Right cardiac atrium (tissue), 5 donors: ENCODE measurements at places on chromosomes 16 and 17. TPM values are rescaled to one million over a fixed set of nuclear protein-coding genes. Genes with fewer than 3 reads are reported as not detected.
A peak's percentile ranks its signal among the peaks of the same experiment; 100 is the strongest.

- no peak for DNase-seq
Measured at GRCh38 chr16:66477028-66477515, 50.0 kb downstream of the BEAN1 start.

DNA sequence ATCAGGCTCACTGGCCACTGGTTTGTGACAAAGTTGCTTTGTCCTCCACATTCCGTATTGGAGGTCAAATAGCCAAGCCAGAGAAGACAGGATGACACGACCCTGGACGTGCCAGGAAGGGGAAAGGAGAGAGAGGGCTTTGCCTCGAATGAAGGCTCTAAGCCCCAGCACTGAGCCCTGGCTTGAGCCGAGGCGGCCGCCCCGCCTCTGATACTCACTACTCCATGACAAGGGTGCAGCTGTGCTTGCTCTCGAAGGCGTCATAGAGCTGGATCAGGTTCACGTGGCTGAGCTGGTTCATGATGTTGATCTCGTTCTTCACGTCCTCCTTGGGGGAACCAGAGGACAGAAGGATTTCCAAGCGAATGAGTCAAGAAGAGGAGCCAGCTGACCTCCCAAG is 19.3 kb downstream of the MYLK3 start:
- no peak for DNase-seq

- DNase-seq = no peak
Measured at GRCh38 chr16:10206215-10206614, 24.0 kb upstream of the GRIN2A start.

DNA sequence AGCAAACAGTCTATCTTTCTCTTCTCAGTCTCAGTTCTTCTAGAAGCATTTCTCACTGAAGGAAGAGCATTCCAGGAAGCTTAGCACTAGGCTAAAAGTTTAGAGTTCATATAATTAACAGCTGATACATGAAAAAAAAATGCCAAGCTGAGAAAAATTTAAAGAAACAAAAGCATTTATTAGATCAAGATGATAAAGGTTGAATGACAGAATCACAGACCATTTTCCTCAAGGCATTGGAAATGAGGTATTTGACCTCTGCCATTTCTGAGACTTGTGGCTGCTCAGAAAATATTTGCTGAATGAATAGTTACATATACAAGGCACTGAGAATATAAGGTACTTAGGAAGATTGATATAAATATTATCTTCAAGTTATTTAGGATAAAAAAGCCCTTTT is 901.6 kb upstream of the GOT2 start:
- no peak for DNase-seq

DNA sequence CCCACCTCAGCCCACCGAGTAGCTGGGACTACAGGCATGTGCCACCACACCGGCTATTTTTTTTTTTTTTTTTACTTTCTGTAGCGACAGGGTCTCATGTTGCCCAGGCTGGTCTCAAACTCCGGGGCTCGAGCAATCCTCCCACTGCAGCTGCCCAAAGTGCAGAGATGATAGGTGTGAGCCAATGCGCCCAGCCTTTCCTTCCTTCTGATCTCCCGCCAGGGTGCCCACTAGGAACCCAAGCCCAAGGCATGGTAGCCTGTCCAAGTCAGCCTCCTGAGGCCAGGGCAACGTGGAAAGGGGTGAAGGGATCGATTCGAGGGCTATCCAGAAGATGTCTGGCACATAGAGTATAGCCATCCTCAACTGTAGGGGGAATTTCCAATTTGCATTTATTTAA is 9.6 kb upstream of the CREBBP start:
- no peak for DNase-seq

DNA sequence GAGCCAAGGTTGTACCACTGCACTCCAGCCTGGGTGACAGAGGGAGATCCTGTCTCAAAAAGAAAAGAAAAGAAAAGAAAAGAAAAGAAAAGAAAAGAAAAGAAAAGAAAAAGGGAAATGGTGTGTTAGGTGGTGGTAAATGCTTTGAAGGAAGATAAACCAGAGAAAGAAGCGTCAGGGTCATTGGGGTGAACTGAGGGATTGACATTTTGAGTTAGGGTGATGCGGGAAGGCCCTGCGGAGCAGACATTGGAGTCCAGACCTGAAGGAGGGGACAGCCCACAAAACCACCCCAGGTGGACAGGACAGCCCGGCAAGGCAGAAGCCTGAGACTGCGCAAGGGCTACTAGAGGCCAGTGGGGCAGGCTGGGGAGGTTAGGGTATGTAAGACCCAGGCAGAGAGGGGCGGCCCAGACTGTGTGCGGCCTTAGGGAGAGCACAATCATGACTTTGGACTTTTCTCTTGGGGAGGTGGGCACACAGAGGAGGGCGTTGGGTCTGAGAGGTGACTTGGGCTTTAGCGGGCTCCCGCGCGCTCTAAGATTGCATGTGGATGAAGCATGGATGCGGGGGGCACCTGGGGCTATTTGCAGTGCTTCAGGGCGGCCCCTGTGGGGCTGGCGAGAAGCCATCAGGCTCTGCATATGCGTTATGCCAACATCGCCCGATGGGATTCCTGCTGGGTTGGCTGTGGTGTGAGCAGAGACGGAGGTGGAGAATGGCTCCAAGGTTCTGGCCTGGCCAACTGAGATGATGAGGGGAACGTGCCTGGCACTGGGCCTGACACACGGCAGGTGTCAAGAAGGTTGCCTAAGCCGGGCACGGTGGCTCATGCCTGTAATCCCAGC is 3.3 kb upstream of the GAA start:
- peak; percentile 51 for DNase-seq

DNA sequence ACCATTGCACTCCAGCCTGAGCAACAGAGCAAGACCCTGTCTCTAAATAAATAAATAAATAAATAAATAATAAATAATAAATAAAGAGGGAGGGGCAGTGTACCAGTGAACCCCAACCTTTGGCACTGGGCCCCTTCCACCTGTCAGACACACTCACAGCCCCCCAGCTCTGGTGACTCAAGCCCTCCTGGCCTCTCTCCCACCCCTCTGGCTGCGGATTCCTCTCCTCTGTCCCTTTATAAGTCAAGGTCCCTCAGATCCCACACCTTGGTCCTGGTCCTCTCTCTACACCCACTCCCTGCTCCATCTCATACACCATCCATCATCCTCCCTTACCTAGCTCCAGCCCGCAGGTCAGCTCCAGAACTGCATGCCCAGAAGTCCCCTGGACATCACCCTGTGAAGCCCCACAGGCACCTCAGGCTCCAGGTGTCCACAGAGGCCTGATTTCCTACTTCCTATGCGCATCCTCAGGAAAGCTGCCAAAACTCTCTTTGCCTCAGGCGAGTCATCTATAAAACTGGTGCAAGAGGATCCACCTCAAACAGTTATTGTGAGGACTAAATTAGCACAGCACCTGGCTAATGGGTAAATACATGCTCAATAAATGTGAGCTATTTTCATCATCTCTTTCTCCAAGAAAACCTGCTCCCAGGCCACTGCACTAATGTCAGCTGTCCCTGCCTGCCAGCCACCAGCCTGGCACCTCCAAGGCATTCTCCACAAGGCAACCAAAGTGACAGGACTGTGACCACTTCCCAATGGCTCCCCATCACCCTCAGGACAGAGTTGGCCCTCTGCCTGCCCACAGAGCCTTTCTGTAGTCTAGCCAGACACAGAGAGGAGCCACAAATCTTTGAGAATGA is 46.8 kb downstream of the BEAN1 start:
- no peak for DNase-seq

DNA sequence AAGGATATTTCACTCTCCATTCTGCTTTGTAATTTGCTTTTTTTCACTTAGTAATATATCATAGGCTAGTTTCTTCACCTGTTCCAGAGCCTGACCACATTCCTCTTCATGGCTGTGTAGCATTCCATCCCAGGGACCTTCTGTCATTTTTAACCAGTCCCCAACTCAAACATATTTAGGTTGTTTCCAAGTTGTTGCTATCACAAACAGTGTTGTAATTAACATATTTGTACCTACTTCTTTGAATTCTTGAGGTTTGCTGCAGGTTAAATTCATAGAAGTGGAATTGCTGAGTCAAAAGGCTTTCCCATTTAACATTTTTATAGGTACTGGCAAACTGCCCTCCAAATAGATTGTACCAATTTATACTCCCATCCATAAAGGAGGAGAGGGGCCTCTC is 65.1 kb upstream of the MED9 start:
- no peak for DNase-seq

GRCh38 chr17:8224891-8225812 is 14.8 kb upstream of the AURKB start:
- peak; percentile 51 for DNase-seq

DNA sequence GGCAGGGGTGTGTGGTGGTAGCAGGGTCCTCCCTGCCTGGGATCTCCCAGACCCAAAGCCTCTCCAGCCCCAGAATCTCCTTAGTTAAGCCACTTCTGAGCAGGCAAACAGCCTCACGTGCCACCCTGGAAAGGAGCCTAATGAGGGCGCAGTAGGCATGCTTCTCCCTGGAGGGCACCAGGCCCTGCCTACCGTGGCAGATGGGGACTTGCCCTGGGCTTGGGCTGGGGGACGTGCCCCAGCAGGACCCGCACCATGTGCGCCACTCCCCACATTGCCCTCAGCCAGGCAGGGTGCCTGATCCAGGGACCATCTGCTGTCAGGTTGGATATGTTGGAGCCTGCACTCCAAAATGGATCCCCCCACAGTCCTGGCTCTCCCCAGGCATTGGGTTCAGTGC is 14.2 kb downstream of the FAM83G start:
- no peak for DNase-seq

DNA sequence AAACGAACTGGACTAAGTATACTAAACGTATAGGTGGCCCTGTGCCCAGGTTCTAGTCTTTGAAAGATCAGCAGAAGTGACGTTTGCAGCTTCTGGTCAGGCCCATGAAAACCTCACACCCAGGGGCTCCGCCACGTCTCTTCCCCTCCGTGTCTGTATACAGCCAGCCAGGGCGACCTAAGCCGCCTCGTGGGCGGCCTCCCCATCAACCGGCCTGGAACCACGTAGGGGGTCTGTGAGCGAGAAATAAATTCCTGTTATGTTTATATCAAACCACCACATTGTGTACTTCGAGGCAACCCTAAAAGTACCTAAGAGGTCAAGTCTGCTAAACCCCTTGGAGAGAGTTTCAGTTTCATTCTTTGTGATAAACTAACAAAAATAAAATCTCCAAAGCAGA is 6.8 kb downstream of the TK1 start:
- no peak for DNase-seq

DNA sequence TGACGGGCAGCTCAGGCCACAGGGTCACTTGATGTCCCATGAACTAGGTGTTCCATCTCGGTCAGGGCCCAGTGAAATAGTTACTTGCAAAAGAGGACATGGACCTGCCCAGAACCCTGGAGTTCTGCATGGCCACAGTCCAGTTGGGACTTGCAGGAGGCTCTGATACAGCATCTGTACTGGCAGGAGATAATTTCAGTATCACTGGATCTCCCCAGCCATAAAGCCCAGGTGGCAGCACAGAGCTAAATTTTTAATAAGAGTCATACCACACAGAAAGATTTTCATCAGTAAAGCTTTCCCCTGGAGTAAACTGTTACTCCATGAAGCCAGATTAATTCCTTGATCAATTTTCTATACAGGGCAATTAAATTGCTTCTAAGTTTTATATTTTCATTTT is 18.0 kb upstream of the SLC16A5 start:
- no peak for DNase-seq

The PPP1R27 gene
- polyA plus RNA-seq = not detected

The CDT1 gene
- polyA plus RNA-seq = 0.27 TPM
